Trophoblast cell (in vitro differentiated cells and primary cell): ENCODE measurements at places on chromosomes 7 and 10.

GRCh38 chr7:77702513-77702912 lies 6.3 kb downstream of the RSBN1L start:
- peaks cover 10% of the 10 kb centered on the region for H3K36me3 ChIP-seq
- no peak overlapping the region for H3K27ac ChIP-seq
- H3K4me3 ChIP-seq = no peak overlapping the region

GRCh38 chr7:107993891-107994291 lies 9.1 kb downstream of the LAMB1 start:
- H3K27me3 ChIP-seq = no peaks in the 10 kb centered on the region
- H3K36me3 ChIP-seq = peaks cover 26% of the 10 kb centered on the region
- no peak for DNase-seq
- H3K4me3 ChIP-seq = no peak overlapping the region
- H3K4me1 ChIP-seq = peaks cover 9% of the 10 kb centered on the region
- no peak overlapping the region for H3K27ac ChIP-seq

GRCh38 chr7:2913760-2914387 lies 69.8 kb upstream of the GNA12 start:
- H3K27me3 ChIP-seq = no peaks in the 10 kb centered on the region
- DNase-seq = no peak
- no peaks in the 10 kb centered on the region for H3K36me3 ChIP-seq
- H3K4me3 ChIP-seq = no peak overlapping the region

- DNase-seq = peak; percentile 33
- peaks cover 1% of the 10 kb centered on the region for H3K27me3 ChIP-seq
- peaks cover 28% of the 10 kb centered on the region for H3K4me1 ChIP-seq
- no peak overlapping the region for H3K4me3 ChIP-seq
- no peaks in the 10 kb centered on the region for H3K36me3 ChIP-seq
Measured at GRCh38 chr7:74026903-74027682, 880 bp upstream of the ELN start.

DNA sequence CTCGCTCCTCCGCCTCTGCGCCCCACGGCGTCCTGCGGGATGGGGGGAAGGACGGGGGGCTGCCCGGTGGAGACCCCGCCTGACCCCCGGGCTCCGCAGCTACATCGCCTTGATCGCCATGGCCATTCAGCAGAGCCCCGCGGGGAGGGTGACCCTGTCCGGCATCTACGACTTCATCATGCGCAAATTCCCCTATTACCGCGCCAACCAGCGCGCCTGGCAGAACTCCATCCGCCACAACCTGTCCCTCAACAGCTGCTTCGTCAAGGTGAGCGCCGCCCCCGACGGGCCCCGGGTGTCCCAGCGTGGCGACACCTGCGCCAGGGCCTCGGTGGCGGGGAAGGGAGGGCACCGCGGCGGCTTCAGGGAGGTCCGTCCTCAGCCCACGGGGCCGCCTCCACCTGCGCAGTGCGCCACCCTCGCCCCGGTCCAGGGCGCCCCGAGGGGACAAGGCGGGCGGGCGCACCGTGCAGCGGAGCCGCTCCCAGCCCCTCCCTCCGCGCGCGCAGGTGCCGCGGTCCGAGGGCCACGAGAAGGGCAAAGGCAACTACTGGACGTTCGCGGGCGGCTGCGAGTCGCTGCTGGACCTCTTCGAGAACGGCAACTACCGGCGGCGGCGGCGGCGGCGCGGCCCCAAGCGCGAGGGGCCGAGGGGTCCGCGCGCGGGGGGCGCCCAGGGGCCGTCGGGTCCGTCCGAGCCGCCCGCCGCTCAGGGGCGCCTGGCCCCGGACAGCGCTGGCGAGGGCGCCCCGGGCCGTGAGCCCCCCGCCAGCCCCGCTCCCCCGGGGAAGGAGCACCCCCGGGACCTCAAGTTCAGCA lies 793 bp downstream of the FOXL3 start:
- no peak overlapping the region for H3K27ac ChIP-seq
- H3K4me3 ChIP-seq = no peak overlapping the region
- H3K27me3 ChIP-seq = peaks cover 26% of the 10 kb centered on the region
- no peaks in the 10 kb centered on the region for H3K4me1 ChIP-seq
- H3K36me3 ChIP-seq = no peaks in the 10 kb centered on the region

DNA sequence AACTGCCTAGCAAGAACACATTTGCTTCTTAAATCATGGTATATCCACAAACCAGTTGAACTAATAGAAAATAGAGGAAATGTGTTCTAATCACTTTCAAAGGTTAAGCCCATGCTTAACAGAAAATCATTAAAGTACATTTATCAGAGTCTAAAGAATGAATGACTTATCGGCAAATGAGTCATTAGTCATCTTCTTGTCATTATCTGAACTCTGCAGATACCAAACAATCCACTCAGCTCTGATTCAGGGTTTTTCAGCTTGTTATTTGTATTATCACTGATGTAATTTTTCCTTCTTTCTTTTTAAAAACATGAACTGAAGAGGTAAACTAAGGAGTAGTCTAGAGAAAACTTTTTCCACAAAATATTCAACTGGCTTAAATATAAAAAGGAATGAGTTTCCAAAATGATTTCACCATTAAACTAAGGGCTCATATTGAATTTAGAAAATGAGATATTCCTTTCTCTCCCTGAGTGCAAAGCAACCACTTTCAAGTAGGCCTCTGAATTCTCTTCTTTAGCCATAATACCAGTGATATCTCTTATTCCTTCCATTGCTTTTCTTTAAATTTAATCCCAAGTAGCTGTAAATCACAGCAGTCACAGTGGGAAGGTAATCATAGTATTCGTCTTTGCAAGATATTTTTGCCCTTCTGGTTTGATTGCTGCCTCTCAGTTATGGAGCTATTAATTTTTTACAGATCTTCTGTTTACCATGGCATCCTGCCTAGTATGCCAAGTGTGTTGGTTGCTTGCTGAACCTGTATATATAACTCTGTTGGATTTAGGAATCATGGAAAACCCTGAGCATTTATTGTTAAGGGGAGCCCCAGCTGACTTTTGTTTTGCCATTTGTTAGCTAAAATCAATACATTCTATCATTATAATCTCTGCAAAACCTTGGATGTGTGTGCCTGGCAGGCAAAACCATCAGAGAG lies 125.1 kb downstream of the THSD7A start:
- H3K27me3 ChIP-seq = no peaks in the 10 kb centered on the region
- DNase-seq = no peak
- H3K4me1 ChIP-seq = no peaks in the 10 kb centered on the region
- no peak overlapping the region for H3K27ac ChIP-seq
- H3K4me3 ChIP-seq = no peak overlapping the region
- no peaks in the 10 kb centered on the region for H3K36me3 ChIP-seq

GRCh38 chr10:34622945-34623344 lies 192.2 kb downstream of the PARD3 start:
- no peak for DNase-seq
- H3K4me3 ChIP-seq = no peak overlapping the region
- H3K27ac ChIP-seq = no peak overlapping the region
- no peaks in the 10 kb centered on the region for H3K27me3 ChIP-seq
- no peaks in the 10 kb centered on the region for H3K36me3 ChIP-seq

DNA sequence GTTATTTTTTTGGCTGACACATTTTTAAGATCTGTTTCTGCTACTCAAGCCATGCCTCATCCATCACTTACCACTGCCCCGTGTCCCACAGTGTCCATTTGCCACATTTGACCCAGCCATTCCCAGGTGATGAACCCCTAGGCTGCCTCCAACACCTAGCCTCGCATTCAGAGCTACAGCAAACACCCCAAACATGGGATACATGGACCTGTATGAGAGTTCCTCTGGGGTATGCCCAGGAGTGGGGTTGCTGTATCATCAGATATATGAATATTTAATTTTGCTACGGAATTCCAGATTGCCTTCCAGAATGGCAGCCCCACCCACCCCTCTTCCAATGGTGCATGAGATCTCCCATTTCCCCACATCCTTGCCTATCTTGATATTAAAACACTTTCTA lies 190.1 kb upstream of the RNF32 start:
- no peak overlapping the region for H3K4me3 ChIP-seq
- no peak for DNase-seq
- no peaks in the 10 kb centered on the region for H3K27me3 ChIP-seq

DNA sequence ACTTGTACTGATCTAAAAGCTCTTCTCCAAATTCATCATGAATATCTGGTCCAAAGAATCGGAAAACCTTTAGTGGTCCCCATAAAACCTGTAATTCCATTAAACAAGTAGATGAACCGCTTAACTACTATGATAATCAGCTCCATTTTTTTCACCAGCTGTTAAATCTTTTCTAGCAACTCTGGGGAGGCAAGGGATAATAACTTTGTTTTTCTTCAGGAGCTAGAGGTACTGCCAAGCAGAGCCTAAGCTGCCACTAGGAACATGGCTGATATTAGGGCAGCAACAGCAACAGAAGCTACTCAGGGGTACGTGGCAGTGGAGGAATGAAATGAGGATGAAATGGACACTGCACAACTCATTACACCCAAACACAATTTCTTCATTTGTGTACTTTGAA lies 138.0 kb downstream of the SRPK2 start:
- no peaks in the 10 kb centered on the region for H3K36me3 ChIP-seq
- H3K27me3 ChIP-seq = no peaks in the 10 kb centered on the region
- no peak overlapping the region for H3K27ac ChIP-seq
- H3K4me1 ChIP-seq = no peaks in the 10 kb centered on the region
- no peak overlapping the region for H3K4me3 ChIP-seq

DNA sequence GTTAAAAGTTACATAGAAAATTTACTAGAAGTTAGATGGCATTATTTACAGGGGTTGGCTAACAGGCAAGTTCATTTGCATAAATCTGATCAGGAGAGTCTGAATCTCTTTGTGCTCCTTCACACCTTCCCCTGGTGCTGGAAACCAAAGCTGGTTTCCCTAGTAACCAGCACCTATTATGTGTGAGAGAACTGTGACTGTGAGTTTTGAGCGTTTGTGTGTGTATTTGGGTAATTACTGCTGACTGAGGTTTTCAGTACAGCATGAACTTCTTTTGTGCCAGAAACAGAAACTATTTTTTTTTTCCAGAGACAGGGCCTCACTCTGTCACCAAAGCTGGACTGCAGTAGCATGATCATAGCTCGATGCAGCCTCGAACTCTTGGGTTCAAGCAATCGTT lies 10.3 kb upstream of the IFIT1B start:
- no peaks in the 10 kb centered on the region for H3K4me1 ChIP-seq
- H3K36me3 ChIP-seq = no peaks in the 10 kb centered on the region
- no peaks in the 10 kb centered on the region for H3K27me3 ChIP-seq
